Stimulated activated CD8-positive, alpha-beta memory T cell treated with anti-CD3 and anti-CD28 coated beads, Interleukin-2, amount 100 ng/mL, for 1 hour (primary cell): ENCODE measurements at places on chromosomes 13 and 19.

- no peak for DNase-seq
Observed at GRCh38 chr19:10998666-10999065, 37.8 kb downstream of the SMARCA4 start.

GRCh38 chr13:60679131-60679530 lies 282.1 kb downstream of the TDRD3 start:
- no peak for DNase-seq

DNA sequence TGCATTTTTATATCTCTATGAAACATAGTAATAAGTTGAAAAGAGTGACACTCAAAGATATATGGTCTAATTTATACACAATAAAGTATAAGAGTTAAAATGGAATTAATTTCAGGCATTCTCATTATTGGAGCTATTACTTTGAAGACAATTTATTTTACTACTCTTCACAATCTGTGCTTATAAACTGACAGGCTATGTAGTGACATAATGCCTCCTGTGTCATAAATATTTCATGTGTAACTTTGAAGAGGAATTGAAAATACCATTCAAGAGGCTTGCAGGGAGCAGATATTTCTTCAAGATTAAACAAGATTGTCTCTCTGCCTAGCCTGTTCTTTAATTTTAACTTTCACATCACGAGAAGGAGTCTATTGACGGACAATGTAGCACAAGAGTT lies 1881.5 kb upstream of the PCDH20 start:
- DNase-seq, result no peak

GRCh38 chr13:40189426-40189825 lies 477.0 kb downstream of the FOXO1 start:
- DNase-seq, result no peak

DNA sequence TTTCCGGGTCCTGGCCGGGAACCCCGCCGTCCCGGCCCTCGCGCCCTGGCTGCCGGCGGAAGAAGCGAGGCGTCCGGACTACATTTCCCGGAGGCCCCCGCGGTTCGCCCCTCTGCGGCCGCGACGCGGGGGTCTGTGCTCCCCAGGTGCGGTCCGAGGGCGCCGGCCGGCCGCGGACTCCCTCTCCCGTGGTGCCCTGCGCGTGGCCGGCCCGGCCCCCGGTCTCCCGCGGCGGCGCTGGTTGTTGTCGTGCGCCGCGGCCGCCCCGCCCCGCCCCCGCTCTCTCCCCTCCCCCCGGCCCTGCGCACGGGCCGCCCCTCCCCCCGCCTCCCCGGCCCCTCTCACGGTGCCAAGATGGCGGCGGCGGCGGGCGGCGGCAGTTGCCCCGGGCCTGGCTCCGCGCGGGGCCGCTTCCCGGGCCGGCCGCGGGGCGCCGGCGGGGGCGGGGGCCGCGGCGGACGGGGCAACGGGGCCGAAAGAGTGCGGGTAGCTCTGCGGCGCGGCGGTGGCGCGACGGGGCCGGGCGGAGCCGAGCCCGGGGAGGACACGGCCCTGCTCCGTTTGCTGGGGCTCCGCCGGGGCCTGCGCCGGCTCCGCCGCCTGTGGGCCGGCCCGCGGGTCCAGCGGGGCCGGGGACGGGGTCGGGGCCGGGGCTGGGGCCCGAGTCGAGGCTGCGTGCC lies at the start of gene KMT2B:
Gene KMT2B, plus strand, starts transcription at position 339 of the 680 bp plus-strand sequence. Its CDS starts 16 bp downstream, at position 355.
- no peak for DNase-seq

DNA sequence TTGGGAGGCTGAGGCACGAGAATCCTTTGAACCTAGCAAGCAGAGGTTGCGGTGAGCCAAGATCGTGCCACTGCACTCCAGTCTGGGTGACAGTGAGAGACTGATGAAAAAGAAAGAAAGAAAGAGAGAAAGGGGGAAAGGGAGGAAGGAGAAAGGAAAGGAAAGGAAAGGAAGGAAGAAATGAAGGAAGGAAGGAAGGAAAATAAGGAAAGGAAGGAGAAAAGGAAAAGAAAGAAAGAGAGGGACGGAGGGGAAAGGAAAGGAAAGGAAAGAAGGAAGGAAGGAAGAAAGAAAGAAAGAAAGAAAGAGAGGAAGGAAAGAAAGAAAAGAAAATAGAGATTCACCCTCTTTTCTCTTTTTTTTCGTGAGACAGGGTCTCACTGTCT lies 8.7 kb downstream of the PDE4A start:
- DNase-seq, result no peak

- no peak for DNase-seq
Observed at GRCh38 chr13:102399791-102400674, 1.8 kb downstream of the FGF14 start.

DNA sequence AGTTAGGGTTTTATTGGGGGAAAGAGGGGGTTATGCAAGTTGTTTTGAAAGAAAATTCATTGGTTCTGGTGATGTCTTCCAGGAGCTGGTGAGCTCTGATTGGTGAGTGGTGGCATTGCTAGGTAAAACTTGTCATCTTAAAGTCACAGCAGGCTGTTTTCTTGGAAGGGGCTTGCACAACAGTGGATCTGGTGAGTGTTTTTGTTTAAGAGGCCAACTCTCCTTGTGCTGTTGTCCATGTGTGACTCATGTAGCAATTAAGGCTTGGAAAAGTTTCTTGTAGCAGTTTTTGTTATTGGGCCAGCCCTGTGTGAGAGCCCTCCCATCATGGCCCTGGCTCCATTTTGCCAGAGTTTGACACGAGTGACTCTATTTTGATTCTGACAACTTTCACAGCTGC lies 109.4 kb downstream of the RFC3 start:
- no peak for DNase-seq
